Left colon (tissue), 2 donors: ENCODE measurements at places on chromosomes 1 and 21. TPM values are rescaled to one million over a fixed set of nuclear protein-coding genes. Genes with fewer than 3 reads are reported as not detected.

DNA sequence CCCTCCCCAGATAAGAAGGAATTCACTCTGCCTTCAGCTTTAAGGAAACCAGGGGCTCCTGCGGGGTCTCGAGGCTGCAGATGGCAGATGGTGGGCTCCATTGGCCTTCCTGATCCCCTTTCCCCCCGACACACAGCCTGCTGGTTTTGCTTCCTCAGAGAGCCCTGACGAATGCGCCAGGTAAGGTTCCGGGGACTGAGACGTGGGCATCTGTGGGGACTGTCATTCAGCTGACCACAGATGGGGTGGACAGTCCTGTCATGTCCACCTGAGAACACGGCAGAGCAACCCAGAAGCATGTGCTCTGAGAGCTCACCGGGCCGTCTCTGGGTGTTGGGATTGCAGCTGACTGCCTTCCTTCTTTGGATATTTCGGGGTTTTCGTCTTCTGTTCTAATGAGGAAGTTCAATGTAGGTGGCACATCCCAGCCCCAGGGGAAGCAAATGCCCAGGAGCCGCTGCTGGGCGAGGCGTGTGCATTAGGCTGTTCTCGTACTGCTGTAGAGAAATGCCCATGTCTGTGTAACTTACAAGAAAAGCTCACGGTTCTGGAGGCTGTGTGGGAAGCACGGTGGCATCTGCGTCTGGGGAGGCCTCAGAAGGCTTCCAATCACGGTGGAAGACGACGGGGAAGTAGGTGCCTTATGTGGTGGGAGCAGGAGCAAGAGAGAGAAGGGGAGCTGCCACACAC lies 22.6 kb upstream of the TTC34 start:
- DNase-seq: no peak

- no peak for DNase-seq
Observed at GRCh38 chr1:93656491-93656890, 25.1 kb downstream of the BCAR3 start.

GRCh38 chr1:77063118-77063517 lies 156.1 kb downstream of the PIGK start:
- DNase-seq: no peak

Gene PPFIA4
- total RNA-seq: 1.7 TPM

- no peak for DNase-seq
Observed at GRCh38 chr1:236067854-236068454, 3.1 kb upstream of the NID1 start.

DNA sequence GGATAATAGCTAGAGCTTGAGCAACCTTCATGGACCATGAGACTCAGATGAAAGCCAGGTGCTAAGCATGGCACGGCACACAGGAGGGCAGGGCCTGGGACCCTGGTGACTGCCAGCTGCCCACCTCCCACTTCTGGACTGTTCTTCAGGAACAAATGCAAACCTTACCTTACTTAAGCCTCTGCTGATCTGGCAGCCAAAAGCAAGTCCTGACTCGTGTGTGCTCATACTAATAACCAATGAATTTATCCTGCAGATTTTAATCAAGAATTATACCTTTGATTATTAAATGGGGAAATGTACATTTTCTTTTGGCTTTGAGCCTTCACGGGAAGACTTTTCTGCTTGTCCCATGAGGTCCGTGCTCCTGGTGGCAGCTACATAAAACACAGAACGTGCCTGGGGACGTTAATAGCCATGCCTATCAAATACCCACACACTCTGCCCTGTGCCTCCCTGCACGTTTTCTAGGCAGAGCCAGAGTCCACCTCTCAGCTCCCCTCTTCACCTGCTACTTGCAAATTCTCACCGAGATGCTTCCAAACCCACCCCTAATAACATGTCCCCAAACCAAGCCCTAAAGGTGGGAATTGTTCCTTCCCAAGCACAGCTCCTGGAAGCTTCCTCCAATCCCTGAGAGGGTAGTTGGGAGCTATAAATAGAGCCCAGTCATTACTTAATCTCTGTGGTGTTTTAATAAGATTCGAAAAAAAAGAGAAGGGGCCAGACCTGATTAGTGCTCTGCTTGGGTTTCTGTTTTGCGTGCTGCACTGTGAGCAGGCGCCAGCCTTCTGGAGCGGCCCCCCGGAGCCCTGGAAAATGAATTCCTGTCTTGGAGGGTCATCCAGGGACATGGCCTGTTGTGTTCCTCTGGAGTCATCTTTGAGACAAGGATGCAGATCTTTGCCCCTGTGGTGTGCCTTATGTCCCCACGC lies 33.5 kb downstream of the SLC1A7 start:
- DNase-seq: no peak

Gene NBPF4
- total RNA-seq: 0.53 TPM

DNA sequence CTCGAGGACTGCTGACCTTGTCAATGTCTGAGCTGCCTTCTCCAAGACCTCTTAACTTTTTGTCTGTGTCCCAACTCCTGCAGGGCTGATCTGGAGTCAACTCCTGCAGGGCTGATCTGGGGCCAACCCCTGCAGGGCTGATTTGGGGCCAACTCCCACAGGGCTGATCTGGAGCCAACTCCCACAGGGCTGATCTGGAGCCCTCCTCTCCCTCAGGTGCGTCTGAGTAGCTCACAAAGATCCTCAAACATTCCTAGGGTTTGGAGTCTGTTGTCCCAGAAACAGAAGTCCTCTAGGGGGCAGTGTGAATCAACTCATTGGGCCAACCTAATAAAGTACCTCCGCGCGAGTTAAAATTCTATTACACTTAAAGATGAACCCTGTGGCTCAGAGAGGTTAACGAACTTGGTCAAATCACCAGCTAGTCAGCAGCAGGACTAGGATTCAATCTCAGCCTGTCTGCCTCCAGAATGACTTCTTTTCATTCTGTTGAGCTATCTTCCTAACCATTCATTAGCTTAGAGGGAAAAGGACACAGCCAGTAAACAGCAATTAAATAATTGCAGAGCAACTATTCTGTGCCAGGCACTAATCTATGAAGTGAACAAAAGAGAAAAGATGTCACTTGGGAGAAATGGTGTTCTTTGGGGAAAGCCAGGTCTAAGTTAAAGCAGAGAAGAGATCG lies 17.2 kb upstream of the RLF start:
- no peak for DNase-seq

DNA sequence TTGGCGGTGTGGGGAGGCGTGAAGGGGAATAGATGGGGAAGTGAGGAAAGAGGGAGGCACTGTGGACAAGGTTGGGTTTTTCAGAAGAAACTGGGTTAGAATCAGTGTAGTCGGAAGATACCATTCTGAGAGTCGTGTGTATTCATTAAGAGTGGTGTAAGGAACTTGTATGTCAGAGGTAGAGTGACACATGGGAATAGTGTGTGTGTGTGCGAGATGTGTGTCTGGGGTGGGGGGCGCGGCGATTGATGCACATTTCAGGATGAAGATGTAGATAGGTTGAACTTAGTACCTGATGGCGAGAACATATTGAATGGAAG lies 878 bp downstream of the SMG7 start:
- DNase-seq: no peak

- no peak for DNase-seq
Observed at GRCh38 chr1:166032572-166033371, 134.0 kb downstream of the FAM78B start.

DNA sequence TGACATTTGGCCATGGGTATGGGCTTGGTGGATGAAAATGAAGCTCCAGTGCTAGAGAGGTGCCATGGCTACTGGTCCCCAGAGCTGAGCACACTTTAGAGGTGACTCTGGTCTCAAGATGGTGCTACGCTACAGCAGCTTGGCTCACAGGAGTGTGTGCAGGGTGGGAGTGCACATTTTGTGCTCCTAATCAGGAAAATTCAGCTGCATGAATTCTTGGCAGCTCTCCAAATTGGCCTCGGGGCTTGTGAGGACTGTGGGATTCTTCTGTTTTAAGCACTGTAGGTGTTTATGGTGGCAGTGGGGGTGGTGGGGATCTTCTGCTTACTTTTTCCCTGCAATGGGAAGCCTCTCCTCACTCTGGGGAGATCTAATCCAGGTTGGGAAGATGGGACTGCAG lies 17.3 kb upstream of the TIPRL start:
- no peak for DNase-seq

Gene RHCE
- total RNA-seq: not detected

DNA sequence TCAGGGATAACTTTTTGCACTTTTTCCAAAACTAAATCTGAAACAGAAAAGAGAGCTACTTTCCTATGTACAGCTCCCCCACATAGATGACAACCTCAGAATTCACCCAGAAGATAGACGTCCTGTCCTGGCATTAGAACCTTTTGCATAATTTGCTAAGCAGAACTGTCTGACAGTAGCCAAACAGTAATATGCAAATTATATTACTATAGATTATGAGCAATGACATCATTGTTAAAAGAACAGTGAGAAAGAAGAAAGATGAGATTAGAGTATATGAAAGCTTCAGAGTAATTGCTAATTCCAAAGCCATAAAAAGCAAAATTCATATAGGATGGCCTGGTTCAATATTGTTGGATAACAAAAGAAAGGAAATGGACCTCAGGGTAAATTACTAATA lies 43.7 kb downstream of the SLC44A5 start:
- no peak for DNase-seq

Gene LHX8
- total RNA-seq: not detected

GRCh38 chr1:63082766-63083165 lies 239.6 kb upstream of the FOXD3 start:
- DNase-seq: no peak

- DNase-seq: peak; percentile 61
Observed at GRCh38 chr1:230215031-230215430, 148.0 kb downstream of the GALNT2 start.

DNA sequence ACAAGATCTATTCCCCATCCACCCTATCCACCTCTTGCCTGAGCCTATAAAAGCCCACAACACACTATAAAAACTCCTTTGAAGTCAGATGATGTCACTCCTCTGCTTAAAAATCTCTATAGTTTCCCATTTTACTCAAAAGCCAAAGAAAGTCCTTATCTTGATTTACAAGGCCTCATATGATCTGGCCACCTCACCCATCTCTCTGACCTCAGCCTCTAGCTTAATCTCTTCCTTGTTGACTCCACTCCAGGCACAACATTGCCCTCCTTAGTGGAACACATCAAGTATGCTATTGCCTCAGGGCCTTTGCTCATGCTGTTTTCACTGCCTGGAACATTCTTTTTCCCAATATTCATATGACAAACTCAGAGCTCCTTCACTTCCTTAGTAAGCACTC lies 33.3 kb downstream of the ZNF281 start:
- no peak for DNase-seq

Gene ACTL8
- total RNA-seq: 0.21 TPM

GRCh38 chr1:51014878-51015277 lies 44.8 kb downstream of the CDKN2C start:
- DNase-seq: no peak

DNA sequence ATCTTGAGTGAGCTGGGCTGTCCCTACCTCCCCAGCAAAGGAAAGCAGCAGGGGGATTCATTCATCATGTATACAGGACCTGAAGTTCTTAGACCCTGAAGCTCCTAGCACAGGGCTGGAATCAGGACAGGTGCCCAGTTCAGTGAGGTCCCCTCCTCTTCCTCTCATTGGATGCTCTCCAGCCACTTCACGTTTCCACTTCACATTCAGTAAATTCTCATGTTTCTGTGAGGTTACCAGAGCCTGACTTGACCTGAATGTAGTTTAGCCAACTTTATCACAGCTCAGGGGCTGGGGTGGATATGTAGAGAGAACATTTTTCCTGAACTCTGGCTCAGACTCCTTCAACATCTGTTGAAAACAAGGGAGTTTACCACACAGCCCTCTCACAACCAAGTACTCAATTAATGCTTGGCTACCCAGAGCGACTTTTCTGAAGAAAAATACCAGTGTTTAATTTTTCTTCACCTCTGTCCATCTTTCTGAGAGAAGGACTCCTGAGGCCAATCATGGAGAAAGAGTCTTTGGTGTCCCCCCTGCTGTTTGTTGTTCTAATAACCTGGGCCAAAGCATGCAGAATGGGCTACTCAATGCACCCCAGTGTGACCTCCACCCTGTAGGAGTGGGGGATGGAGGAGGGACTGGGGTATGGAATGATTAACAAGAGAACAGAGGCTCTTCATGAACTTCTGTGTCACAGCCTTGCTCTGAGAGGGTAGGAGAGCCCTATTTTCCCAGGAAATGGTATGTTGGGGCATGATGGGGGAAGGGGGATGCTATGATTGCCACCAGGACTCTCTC lies 108.3 kb upstream of the FGGY start:
- no peak for DNase-seq

DNA sequence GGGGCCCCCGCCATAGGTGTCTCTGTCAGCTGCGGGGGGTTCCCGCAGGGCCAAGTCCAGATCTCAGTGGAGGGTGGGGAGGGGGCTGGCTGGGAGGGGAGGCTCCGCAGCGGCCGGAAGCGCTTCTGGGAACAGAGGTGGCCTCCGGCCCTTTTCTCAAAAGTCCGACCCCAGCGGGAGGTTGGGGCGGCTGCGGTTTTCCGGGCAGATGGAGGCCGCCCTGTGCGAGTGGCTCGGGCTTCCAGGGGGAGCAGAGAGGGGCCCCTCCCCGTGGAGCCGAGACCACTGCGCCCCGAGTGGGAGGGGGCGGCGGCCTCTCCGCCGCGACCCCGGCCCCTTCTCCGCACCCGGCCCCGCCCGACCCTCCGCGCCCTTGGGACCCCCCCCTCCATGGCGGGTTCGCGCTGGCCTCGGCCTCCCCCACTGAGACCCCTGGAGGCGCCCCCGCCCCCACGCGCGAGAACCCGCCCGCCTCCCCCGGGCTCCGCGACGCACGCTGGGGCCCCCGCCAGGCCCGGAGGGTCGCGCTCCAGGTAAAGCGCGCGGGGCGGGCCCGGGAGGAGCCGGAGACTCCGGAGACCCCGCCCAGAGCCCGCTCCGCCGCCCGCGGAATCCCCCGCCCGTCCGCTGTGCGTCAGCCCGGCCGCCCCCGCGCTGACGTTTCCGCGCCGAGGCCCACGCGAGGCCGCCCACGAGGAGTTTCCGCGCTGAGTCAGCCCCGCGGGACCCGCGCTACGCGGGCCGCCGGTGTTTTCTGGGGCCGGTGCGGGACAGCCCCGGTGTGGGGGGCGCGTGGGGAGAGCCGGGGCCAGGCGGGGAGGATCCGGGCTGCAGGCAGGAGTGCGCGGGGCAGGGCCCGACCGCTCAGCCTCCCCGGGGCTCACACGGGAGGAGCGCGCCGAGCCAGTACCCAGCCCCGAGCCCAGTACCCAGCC lies 5.2 kb downstream of the TNFRSF18 start:
- no peak for DNase-seq

Gene ZNF362
- total RNA-seq: 14.7 TPM

GRCh38 chr1:117967477-117967876 lies 37.9 kb downstream of the WDR3 start:
- DNase-seq: no peak

Gene CNIH3
- 1.5 TPM for total RNA-seq

GRCh38 chr1:176943783-176944182 lies 220.7 kb downstream of the ASTN1 start:
- no peak for DNase-seq

DNA sequence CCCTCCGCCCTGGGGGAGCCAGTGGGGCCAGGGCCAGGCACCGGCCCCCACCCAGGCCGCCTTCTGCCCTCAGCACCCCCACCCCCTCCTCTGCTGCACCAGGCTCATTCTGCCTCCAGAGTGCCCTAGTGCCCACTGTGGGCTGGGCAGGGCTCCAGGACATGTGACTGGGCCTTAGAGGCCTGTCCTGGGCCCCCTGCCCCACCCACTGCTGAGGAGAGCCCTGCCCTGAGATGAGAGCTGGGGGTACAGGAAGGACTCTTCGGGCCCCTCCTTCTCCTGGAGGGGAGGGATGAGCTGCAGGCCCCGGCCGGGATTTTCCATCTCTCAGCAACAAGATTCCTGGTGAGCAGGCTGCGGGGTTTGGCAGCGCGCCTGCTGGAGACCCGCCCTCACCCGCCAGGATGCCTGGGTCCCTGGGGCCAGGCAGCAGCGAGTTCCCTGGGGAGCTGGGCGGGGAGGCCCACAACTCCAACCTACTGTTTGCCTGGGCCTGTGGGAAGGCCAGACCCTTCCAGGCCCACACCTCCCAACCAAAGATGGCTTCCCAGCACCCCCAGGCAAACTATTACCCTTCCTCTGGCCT lies 14.0 kb downstream of the AHDC1 start:
- no peak for DNase-seq
